Gastrocnemius medialis (tissue), 4 donors: ENCODE measurements at places on chromosomes 2 and 18. TPM values are rescaled to one million over a fixed set of nuclear protein-coding genes. Genes with fewer than 3 reads are reported as not detected.

The LIPG gene
- 0.61 TPM for total RNA-seq

The VIL1 gene
- total RNA-seq = not detected

The GRB14 gene
- 2.8 TPM for total RNA-seq

The UGT1A10 gene
- 0.12 TPM for total RNA-seq

The RAX gene
- not detected for total RNA-seq

The FN1 gene
- total RNA-seq = 24.8 TPM

The DCAF17 gene
- total RNA-seq = 5.2 TPM

The GMCL1 gene
- total RNA-seq = 3.3 TPM

The TOGARAM2 gene
- total RNA-seq = 6.4 TPM

The DSEL gene
- total RNA-seq = 2.1 TPM

The CRYGB gene
- total RNA-seq = not detected

The SERPINB3 gene
- not detected for total RNA-seq

The MAP3K19 gene
- total RNA-seq = not detected

The MAIP1 gene
- 27.8 TPM for total RNA-seq

The ADI1 gene
- 40.2 TPM for total RNA-seq

The SLC4A3 gene
- total RNA-seq = 0.35 TPM

The FEV gene
- total RNA-seq = not detected

The VAMP5 gene
- 19.9 TPM for total RNA-seq

The CD28 gene
- 0.09 TPM for total RNA-seq

The NRP2 gene
- 4.1 TPM for total RNA-seq

The MERTK gene
- 3.8 TPM for total RNA-seq

The CHN1 gene
- 0.66 TPM for total RNA-seq

The UPP2 gene
- total RNA-seq = not detected

The CKAP2L gene
- total RNA-seq = 0.07 TPM

The TMEM198 gene
- 1.8 TPM for total RNA-seq

The PAX3 gene
- 4.5 TPM for total RNA-seq

The GAREM1 gene
- total RNA-seq = 21.9 TPM

The IL1F10 gene
- not detected for total RNA-seq

The RGPD8 gene
- total RNA-seq = 8.6 TPM

The CIDEA gene
- not detected for total RNA-seq

The SLC1A4 gene
- 10.5 TPM for total RNA-seq

The AP1S3 gene
- total RNA-seq = 0.20 TPM

The FNDC4 gene
- total RNA-seq = 2.0 TPM

The PLGLB1 gene
- total RNA-seq = not detected

The FBXO15 gene
- total RNA-seq = not detected

The RAMP1 gene
- 72.3 TPM for total RNA-seq

The GPN1 gene
- 21.0 TPM for total RNA-seq

The SLC40A1 gene
- total RNA-seq = 81.8 TPM

The ZRANB3 gene
- total RNA-seq = 4.8 TPM

The LYPD6 gene
- total RNA-seq = 0.46 TPM

The TTC32 gene
- total RNA-seq = 6.6 TPM

The M1AP gene
- not detected for total RNA-seq

The CCDC121 gene
- 1.1 TPM for total RNA-seq

The MROH2A gene
- total RNA-seq = not detected

The TDRD15 gene
- not detected for total RNA-seq

The SLC30A3 gene
- total RNA-seq = not detected

The ALKAL2 gene
- total RNA-seq = not detected

The POTEE gene
- not detected for total RNA-seq

The SLC38A11 gene
- total RNA-seq = 2.8 TPM
